Activated CD8-positive, alpha-beta T cell treated with anti-CD3 and anti-CD28 coated beads for 36 hours (primary cell): ENCODE measurements at places on chromosomes 3 and 15. TPM values are rescaled to one million over a fixed set of nuclear protein-coding genes. Genes with fewer than 3 reads are reported as not detected.

DNA sequence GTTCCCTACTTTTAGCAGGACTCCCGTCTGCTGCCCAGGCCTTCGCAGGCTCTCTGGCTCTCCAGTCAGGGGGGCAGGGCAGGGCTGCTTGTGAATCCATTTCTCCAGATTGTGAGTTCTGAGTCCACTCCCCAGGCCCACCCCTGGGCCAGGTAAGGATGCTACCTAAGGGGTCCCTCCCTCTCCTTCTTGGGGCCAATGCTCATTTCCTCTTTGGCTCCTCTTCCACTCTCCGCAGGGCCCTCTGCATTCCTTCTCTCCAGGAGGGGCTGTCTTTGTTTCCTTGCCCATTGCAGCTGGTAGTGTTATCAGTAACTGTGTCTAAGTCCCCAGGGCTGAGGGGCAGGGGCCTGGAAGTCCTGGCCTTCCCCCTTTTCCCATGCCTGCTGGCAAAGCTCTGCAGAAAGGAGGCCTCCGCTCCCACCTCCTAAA lies 13.0 kb upstream of the CACNA2D2 start:
- no peaks in the 10 kb centered on the region for H3K36me3 ChIP-seq
- H3K27ac ChIP-seq, result no peak overlapping the region
- DNase-seq, result no peak
- H3K27me3 ChIP-seq, result no peaks in the 10 kb centered on the region
- peaks cover 3% of the 10 kb centered on the region for H3K4me1 ChIP-seq

DNA sequence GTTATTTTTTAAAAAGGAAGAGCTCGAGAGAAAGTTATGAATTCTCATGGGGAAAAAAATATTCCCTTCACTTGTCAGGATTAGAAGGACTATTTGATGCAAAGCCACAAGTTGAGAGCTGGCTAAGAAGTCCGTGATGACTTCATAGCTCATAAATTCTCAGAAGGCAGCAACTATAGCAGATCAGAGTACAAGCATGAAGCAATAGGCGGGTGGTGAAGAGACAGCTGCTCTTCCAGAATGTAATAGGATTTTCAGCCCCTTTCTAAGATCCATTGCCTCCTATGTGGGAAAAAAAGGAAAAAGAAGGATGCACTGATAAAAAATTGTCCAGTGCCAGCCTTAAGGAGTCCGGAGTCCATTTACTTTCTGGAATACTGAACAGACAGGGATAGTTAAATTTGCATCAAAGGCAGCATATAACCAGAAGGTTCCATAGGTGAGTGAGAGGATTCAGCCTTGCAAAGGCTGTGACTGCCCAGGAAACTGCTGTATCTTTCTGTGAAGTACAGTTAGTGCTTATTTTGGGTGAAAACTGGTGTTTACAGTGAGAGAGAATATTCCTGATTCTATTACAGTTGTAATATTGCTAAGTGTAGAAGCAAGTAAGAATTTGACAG lies 929.5 kb upstream of the ALCAM start:
- no peaks in the 10 kb centered on the region for H3K4me1 ChIP-seq
- no peaks in the 10 kb centered on the region for H3K36me3 ChIP-seq
- no peaks in the 10 kb centered on the region for H3K27me3 ChIP-seq
- DNase-seq, result no peak

DNA sequence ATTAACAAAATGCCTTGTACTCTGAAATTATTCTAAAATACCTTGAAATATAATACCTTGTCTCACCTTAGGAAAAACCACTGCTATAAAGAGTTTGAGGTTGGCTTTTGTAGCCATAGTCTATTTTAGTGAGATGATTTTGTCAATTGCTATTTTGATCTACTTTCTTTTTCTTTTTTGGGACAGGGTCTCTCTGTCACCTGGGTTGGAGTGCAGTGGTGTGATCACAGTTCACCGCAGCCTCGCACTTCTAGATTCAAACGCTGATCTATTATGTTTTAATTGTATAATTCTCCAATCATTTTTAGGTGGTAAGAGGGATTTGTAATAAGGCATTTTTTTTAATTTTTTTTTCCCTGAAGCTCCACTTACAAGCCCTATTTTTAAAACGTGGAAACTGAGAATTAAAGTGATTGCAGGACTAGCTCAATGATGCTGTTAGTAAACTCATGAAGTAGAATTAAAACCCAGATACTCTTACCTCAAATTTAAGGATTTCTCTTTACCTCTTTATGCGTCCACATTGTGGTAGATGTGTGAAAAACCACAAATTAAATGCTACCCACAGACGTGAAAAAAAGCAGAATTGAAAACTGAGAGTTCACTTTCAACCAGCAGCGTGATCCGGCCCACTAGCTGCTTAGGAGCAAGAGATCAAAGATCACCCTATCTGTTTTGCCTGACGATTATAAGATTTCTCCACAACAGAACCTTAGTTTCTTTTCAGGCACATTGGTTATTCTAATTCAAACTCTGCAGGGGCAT lies 384.2 kb downstream of the CGGBP1 start:
- peak; percentile 34 for DNase-seq
- no peaks in the 10 kb centered on the region for H3K36me3 ChIP-seq
- peaks cover 8% of the 10 kb centered on the region for H3K27me3 ChIP-seq

GRCh38 chr3:181974198-181974597 lies 262.5 kb downstream of the SOX2 start:
- DNase-seq, result no peak
- no peak overlapping the region for H3K27ac ChIP-seq
- H3K4me3 ChIP-seq, result no peak overlapping the region
- H3K4me1 ChIP-seq, result no peaks in the 10 kb centered on the region
- no peaks in the 10 kb centered on the region for H3K36me3 ChIP-seq

Gene RLBP1
- not detected for total RNA-seq

Gene IGSF11
- 0.07 TPM for total RNA-seq

Gene PRR20G
- not detected for total RNA-seq

DNA sequence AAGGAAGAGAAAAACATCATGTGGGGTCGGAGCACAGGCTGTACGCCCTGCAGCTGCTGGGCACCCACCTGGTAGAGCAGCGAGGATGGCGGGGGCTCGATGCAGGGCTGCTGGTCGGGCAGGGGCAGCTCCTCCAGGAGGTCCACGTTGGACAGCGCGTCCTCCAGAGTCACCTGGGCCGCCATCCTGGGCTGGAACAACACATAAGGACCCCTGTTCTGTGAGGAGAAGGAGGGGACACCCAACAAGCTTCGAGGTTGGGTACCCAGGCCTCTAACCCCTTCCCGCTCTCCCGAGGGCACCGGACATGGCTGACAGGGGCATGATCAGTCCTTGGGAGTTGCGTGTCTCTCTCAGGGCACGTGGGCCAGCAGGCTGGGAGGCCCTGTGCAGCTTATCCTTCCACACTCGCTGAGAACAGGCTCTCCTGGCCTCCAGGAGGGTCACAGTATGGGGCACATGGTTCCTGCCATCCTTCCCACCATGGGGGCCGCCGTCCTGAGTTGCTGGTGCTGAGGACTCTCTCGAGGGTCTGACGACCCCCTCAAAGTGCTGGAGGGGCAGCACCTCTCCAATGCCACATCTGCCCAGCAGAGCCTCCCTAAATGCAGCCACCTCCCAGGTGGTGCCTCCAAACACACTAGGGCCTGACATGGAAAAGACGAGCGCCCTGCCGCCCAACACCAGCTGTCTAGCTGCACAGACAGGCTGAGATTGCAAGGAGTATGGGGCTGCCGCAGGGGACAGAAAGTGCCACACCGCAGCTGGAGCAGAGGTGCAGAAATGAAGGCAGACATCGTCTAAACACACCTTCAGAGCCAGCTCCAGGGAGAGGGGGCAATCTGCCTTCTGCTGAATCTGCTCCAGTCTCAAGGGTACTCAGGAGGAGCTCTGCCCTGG lies 32.8 kb downstream of the CYFIP1 start:
- H3K27me3 ChIP-seq, result peaks cover 2% of the 10 kb centered on the region
- H3K27ac ChIP-seq, result no peak overlapping the region
- no peaks in the 10 kb centered on the region for H3K36me3 ChIP-seq
- no peak overlapping the region for H3K4me3 ChIP-seq
- peaks cover 6% of the 10 kb centered on the region for H3K4me1 ChIP-seq

Gene CCR3
- total RNA-seq, result not detected

DNA sequence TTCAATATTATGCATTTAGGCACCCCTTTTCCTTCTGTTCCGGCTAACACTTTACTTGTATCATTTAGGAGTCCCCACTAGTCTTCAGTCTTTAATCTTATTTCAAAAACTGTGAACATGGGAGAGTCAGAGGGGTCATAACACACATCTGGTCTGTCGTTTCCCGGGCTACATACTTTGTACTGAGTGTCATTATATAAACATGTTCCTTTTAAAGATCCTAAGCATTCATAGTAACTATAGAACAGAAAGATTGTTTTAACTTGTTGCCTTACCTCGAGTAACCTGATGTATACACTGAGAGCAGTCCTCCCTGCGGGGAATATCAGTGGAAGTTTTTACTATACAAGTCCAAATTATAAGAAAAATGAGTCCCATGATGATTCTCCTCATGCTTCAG lies 78.2 kb upstream of the VEPH1 start:
- no peak overlapping the region for H3K4me3 ChIP-seq
- H3K27ac ChIP-seq, result no peak overlapping the region
- peaks cover 2% of the 10 kb centered on the region for H3K27me3 ChIP-seq
- H3K4me1 ChIP-seq, result no peaks in the 10 kb centered on the region
- DNase-seq, result no peak
- no peaks in the 10 kb centered on the region for H3K36me3 ChIP-seq

Gene GANC
- 18.0 TPM for total RNA-seq

DNA sequence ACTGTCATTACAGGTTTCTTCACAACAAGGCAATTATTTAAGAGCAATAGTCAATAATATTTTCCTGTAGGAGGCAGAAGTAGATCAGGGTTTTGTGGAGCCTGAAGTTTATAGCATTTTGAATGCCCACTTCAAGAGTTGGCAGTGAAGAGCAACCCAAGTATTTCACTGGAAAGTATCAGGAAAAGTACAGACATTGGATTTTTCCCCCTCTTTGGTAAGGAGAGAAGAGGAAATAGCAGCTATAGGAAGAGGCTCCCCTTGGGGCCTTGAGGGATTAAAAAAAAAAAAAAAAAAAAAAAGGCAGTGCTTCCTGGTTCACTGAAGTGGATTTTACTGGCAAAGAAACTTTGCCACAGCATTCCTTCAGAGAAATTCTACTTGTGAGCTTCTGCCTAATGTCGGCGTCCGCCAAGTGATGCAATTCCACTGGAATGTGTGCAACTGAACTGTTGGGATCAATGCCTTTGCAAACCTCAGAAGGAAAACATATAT lies 5.7 kb upstream of the CNTN6 start:
- H3K27ac ChIP-seq, result no peak overlapping the region
- DNase-seq, result no peak
- H3K4me1 ChIP-seq, result no peaks in the 10 kb centered on the region
- no peaks in the 10 kb centered on the region for H3K27me3 ChIP-seq

Gene BMF
- total RNA-seq, result 4.2 TPM

GRCh38 chr3:171320750-171321558 lies 139.3 kb downstream of the TNIK start:
- no peak overlapping the region for H3K27ac ChIP-seq
- no peaks in the 10 kb centered on the region for H3K27me3 ChIP-seq
- H3K4me3 ChIP-seq, result no peak overlapping the region
- no peaks in the 10 kb centered on the region for H3K36me3 ChIP-seq

GRCh38 chr3:195337747-195338146 lies 66.8 kb upstream of the XXYLT1 start:
- H3K27me3 ChIP-seq, result no peaks in the 10 kb centered on the region
- H3K4me3 ChIP-seq, result no peak overlapping the region
- peaks cover 5% of the 10 kb centered on the region for H3K4me1 ChIP-seq
- no peak for DNase-seq
- H3K36me3 ChIP-seq, result peaks cover 11% of the 10 kb centered on the region
- H3K27ac ChIP-seq, result no peak overlapping the region

DNA sequence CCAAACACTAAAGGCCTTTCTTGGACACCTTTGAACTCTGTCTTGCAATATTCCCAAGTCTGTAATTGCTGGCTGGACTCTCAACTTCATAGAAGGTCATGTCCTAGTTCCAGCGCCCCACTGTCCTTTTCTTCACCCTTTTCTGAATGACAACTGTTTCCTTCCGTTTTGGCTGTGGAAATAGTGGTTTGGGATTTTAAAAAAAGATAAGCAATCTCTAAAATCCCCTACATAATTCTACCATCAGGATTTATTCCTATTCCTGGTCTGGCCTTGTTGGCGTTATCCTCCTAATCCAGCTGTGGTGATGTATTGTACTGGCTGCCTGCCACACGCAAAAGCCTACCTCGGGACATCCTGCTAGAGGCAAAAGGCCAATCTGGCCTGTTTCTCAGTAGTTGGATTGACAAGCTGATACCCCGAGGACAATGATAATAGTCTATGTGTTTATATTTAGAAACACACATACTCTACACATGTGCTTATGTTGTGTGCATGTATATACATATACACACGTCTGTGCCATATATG lies 440.3 kb upstream of the DPH6 start:
- no peaks in the 10 kb centered on the region for H3K27me3 ChIP-seq
- DNase-seq, result no peak
- H3K36me3 ChIP-seq, result no peaks in the 10 kb centered on the region
- no peak overlapping the region for H3K27ac ChIP-seq
- no peaks in the 10 kb centered on the region for H3K4me1 ChIP-seq

Gene COMMD2
- 31.8 TPM for total RNA-seq

DNA sequence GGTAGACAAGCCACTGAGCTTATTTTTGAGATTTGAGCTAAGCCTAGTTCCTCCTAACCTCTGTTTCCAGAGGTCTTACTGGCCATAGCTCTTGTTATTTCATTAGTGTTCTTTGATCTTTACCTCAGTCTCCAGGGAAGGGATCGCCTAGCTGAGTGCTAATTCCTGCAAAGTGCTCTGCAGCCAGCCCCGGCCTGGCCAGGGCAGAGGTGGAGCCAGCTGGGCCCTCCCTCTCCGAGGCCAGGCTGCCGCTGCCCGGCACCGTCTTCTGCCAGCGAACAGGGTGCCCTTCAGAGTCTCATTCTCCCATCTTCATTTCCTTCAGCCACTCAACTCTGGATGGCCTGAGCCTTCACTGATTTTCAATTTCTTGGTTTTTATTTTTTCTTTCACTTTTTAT lies 19.7 kb downstream of the FAN1 start:
- DNase-seq, result no peak
- no peaks in the 10 kb centered on the region for H3K27me3 ChIP-seq
- no peak overlapping the region for H3K27ac ChIP-seq
- no peaks in the 10 kb centered on the region for H3K4me1 ChIP-seq
- H3K36me3 ChIP-seq, result peaks cover 21% of the 10 kb centered on the region

DNA sequence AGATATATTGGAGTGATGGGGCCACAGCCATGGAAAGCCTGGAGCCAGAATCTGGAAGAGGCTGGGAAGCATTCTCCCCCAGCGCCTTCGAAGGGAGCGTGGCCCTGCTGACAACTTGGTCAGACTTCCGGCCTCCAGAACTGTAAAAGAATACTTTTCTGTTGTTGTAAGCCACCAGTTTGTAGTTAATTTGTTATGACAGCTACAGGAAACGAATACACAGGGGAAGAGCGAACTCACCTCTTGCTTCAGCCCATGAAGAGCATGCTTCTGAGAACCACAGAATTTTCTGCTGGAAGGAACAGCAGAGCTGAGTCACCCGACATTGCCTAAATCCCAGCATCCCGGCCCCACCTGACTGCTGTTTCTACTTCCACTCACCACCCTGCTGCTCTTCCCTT lies 501.7 kb downstream of the SHQ1 start:
- DNase-seq, result no peak
- H3K4me3 ChIP-seq, result no peak overlapping the region
- H3K27me3 ChIP-seq, result peaks cover 3% of the 10 kb centered on the region
